ENCODE measurements at places on chromosomes 13 and 19.

GRCh38 chr13:20713751-20714150 is 10.3 kb downstream of the IL17D start:
- DNase-seq = peak; percentile 77

DNA sequence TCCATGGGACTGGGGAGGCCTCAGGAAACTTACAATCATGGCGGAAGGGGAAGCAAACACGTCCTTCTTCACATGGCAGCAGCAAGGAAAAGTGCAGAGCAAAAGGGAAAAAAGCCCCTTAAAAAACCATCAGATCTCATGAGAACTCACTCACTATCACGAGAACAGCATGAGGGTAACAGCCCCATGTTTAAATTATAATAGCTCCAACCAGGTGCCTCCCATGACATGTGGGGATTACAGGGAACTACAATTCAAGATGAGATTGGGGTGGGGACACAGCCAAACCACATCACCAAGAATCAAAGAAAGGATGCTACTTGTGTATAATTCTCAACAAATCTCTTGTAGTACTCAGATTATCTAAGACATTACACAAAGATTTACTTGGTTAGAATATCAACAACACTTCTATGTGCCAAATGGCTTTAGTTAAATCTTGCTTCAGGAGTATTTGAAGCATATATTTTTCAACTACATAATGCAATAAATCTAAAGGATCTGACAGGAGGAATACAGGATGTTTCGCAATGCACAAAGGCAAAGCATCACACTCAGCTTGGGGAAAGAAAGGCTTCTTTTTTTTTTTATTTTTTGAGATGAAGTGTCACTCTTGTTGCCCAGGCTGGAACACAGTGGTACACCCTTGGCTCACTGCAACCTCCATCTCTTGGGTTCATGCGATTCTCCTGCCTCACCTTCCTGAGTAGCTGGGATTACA is 180.0 kb downstream of the LHFPL6 start:
- DNase-seq = no peak

- no peak for DNase-seq
These were observed 7.8 kb downstream of the LYL1 start for GRCh38 chr19:13094771-13095392.

GRCh38 chr19:6103217-6103644 is 7.1 kb downstream of the RFX2 start:
- peak; percentile 95 for DNase-seq

GRCh38 chr13:76709851-76710250 is 176.4 kb downstream of the KCTD12 start:
- DNase-seq = peak; percentile 28

GRCh38 chr13:110306960-110307766 is at the start of the genes COL4A1 and COL4A2:
TSS of gene COL4A1 (minus strand) at chr13:110307157. CDS start at chr13:110307027, 130 bp downstream.
TSS of gene COL4A2 (plus strand) at chr13:110307284. CDS start at chr13:110307904, 620 bp downstream.
- no peak for DNase-seq

DNA sequence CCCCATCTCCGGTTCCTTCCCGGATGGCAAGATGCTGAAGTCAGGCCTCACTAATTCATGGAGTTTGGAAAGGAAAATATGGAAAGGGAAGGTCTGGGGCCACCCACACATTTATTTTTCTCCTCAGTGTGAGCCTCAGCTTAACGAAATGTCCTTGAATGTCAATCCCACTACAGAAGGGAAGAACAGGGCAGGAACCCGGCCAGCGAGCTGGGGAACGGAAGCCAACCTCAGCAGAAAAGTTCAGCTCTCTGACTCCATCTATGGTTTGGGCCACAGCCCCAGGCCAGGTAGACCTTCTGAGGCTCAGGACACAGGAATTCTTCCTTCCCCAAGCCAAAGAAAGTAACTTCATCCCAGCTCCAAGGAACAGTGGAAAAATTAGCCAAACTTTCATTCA is 8.4 kb downstream of the C19orf12 start:
- no peak for DNase-seq

DNA sequence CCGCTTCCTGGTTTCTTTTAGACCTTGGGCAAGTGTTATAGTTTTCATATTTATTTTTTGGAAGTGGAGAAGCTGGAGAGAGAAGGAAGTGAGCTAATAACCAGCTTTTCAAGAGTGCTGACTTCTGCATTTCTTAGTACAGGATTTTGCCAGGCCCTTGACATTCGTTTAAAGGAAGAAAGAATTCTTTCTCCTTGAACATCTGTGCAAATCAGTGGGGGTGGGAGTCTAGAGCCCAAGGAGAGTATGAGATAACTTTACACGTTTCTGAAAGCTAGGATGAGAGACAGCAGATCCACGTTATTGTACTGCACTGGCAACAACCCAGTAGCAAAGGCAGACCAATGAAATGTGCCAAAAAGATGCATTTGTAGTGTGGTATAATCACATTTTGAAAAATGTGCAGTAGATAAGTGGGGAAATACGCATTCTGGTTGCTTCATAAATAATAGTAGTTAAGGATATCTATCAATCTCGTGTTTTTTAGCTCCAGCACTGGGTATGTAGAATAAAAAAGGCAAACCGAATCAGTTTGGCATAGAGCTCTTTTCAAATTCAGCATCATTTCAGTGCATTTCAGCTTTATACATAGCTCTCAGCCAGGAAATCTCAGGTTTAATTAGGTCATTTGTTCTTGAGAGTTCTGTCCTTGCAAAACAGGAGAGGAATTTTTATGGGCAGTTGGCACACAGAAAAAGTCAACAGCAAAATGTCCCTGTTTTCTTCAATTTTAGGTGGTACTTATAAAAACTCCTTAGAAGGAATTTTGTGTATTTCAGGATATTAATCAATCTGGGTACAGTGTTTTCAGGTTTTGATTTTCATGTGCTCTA is 4.3 kb downstream of the RNF113B start:
- no peak for DNase-seq

- no peak for DNase-seq
These were observed 27.1 kb upstream of the UBL3 start for GRCh38 chr13:29877456-29878078.
